ENCODE measurements at places on chromosomes 13 and 19. TPM values are rescaled to one million over a fixed set of nuclear protein-coding genes. Genes with fewer than 3 reads are reported as not detected.

- peak; percentile 28 for DNase-seq
Measured at GRCh38 chr13:113564331-113565023, 20.1 kb upstream of the TFDP1 start.

DNA sequence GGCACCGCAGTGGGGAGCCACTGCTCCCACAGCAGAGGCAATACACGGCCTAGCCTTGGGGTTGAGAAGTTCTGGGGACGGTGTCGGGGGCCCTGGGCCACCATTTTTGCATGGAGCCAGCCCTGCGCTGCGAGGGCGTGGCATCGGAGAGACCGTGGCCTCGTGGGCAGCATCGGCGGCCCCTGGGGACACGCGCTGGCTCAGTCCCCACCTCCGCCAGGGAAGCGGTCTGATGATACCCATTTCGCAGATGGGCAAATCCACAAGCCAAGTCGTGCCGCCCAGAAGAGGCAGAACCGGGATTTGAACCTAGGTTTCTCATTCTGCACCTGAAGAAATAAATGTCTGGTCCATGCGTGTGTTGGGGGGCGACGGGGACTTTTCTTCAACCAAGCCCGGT, 1.2 kb upstream of the UPK1A start:
- no peak for DNase-seq

- DNase-seq = no peak
Measured at GRCh38 chr19:32238076-32238475, 107.3 kb upstream of the ZNF507 start.

- DNase-seq = no peak
Measured at GRCh38 chr19:56637976-56638555, 4.9 kb upstream of the SMIM17 start.

GRCh38 chr13:68417801-68418200, 1187.7 kb upstream of the PCDH9 start:
- no peak for DNase-seq

GRCh38 chr13:67421475-67421874, 191.3 kb upstream of the PCDH9 start:
- no peak for DNase-seq

DNA sequence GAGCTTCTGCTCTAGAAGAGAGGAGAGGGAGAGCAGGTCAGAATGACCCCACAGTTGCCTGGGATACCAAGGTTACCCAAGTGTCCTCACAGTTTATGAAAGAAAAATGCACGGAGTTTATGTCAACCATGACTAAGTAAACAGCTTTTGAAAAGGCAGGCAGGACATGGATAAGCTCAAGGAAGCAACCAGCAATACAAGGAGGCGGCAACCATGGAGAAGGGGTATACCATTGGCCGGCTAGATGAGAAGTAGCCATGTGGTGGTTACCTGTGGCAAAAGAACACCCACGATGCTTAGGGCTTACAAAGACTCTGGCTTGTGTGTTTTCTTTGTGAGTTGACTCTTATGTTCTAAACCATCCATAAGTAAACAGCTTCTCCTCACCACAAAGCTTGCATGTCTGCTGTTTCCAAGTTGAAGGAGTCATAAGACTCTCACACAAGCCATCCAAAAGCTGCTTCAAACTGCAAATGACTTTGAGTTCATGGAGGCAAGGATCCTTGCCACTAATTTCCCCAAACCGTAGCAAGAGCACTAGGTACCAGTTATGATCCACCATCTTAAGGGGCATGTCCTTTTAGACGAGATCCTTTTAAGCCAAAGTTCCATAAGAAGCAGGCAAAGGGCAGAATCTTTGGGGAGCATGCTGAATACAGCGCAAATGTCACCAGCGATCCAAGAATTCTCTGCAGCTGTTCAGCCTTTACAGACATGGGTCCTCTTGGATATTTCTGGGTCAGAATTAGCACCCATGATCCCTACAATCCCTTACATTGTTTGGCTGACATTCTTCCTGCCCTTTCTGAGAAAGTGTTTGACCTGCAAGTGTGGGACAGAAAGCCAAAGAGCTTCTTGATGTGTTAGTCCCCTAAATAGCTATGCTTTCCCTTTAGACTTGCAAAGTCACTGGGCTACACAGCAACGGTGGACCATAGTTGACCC, 74.8 kb upstream of the IPO5 start:
- DNase-seq = no peak

GRCh38 chr13:57123681-57124080, 17.0 kb upstream of the PRR20A start:
- DNase-seq = no peak

DNA sequence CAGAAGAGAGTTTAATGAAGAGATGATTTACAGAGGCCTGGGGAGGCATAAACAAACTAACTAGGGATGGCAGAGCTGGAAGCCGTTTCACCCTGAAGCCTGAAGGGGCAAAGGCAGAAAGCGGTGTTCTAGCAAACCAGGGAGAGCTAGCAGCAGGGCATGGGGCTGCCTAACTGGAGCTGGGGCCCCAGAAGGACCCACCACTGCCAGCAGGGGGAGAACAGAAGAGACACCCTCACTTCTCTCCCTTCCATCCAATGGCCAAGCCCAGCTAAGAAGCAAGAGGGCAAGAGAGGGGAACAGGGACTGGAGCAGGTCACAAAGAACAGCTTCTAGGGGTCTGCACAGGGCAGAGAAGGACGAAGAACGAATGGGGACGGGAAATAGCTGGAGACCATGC, 195.5 kb downstream of the KATNAL1 start:
- DNase-seq = no peak

- no peak for DNase-seq
Measured at GRCh38 chr13:66995203-66995611, 234.9 kb downstream of the PCDH9 start.

DNA sequence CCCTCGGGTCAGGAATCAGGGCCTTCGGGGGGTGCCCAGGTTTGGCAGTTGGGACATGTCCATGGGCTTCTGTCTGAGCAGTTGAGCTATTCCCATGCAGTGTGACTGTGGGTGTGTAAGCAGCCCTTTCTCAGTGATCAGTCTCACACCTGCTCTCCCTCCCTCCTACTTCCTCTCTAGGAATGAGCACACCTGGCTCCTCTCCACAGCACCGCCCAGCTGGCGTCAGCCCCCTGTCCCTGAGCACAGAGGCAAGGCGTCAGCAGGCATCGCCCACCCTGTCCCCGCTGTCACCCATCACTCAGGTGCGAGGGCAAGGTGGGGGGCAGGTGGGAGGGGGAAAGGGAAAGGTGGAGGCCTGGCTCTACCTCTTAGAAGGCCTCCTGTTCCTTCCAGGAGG, 25.9 kb downstream of the COMP start:
- DNase-seq = no peak

DNA sequence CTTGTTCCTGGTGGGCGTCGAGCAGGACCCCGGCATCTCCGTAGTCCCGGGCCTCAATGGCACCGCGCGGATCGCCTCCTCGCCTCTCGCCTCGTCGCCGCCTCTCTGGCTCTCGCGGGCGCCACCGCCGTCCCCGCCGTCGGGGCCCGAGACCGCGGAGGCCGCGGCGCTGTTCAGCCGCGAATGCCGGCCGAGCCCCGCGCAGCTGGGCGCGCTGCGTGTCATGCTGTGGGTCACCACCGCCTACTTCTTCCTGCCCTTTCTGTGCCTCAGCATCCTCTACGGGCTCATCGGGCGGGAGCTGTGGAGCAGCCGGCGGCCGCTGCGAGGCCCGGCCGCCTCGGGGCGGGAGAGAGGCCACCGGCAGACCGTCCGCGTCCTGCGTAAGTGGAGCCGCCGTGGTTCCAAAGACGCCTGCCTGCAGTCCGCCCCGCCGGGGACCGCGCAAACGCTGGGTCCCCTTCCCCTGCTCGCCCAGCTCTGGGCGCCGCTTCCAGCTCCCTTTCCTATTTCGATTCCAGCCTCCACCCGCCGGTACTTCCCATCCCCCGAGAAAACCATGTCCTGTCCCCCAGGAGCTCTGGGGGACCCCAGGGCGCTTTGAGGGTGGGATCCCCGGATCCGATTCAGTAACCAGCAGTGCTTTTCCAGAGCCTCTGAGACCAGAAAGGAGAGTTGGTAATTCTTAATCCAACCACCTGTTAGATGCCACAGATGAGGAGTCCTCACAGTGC, 885 bp downstream of the MLNR start:
- no peak for DNase-seq

DNA sequence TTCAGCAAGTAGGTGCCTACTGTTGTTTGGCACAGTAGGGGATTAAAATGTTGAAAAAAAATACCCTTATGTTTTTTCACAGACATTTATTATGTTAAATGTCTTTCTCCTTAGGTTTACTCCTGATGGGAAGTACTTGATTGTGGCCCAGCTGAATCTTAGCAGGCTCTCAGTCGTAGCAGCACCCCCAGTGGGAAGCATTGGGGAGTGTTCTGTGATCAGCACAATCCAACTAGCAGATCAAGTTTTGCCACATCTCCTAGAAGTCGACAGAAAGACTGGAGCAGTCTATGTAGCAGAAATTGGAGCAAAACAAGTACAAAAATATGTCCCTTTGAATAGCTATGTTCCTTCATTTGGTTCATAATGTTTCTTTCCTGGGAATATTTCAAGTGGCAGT, 9.3 kb downstream of the NHLRC3 start:
- DNase-seq = no peak

GRCh38 chr13:29465741-29466293, 129.7 kb downstream of the SLC7A1 start:
- DNase-seq = peak; percentile 35

DNA sequence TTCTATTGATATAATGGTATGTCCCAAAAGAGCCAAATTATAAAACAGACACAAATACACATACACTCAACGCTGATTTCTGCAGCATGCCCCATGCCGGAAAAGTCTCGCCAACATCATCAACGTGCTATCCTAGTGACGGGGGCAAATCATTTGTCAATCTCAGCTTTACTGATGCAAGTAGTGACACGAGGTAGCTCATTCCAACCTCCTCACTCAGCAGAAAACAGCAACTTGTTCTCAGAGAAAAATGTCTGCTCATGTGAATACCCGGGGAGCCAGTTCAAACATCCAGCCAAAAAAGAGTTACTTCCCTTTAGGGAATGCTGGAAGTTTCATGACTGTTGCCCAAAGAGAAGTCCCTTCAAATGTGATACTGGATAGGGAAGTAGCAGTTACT, 46.3 kb downstream of the SOX21 start:
- DNase-seq = no peak

GRCh38 chr13:20159646-20160305, 1.1 kb downstream of the GJA3 start:
- DNase-seq = no peak

DNA sequence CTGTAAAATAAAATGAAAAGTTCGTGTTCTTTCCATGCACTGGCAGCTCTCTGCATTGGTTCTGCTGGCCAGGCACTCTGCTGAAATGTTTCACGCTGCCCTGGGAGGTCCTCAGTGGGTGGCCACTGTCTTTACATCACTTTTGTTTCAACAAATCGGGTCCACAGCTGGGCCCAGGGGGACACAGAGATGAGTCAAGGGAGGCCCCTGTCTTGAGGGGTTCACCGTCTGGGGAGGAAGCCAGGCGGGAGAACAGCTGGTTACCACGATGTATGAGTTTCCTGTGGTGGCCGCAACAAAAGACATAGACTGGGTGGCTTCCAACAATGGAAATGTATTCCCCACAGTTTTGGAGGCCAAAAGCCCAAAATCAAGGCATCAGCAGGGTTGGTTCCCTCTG, 5.1 kb upstream of the KLF2 start:
- DNase-seq = no peak

- DNase-seq = no peak
Measured at GRCh38 chr13:74794147-74794546, 659.9 kb upstream of the KLF12 start.

DNA sequence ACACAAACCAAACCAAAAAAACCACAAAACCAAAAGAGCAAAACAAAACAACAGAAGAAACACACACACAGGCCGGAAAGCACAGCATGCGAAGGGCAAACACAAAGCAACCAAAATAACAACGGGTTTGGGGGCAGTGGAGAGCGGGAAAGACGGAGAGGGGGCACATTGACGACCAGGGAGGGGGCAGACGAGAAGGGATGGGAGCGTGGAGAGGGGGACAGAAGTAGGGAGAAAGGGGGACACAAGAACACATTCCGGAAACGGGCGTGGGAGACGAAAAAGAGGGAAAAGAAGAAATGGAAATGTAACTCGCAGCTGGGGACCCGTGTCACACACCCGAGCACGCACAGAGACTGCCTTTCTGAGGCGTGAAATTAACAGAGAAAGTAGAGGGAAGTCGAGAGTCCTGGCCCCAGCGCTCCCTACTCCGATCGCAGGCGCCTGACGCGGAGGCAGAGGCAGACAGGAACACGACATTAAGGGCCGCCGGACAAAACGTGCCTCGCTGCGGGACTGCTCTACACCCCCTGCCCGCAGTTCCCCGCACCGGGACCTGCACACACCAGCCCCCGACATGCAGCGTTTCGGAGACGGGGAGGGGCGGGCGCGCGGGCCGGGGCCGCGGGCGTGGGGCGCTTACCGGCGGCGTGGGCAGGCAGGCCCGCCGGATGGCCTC, 652 bp downstream of the POU4F1 start:
- DNase-seq = peak; percentile 77

DNA sequence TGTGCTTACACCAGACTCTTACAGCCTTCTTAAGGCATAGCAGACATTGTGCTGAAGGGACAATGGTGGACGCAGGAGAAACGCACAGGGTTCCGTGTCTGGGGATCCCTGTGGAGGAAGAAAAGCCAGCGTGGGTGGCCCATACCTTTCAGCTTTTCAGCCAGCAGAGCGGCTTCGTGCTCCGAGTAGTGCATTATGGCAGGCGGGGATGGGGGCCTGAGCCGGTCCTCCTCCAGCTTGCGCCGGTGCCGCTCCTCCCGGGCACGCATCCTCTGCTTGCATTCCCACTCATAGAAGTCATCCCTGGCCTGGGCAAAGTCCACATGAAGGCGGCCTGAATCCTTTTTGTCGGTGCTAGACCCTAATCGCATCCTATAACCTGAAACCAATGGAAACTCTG, 332.4 kb downstream of the DNAJC15 start:
- DNase-seq = peak; percentile 58

DNA sequence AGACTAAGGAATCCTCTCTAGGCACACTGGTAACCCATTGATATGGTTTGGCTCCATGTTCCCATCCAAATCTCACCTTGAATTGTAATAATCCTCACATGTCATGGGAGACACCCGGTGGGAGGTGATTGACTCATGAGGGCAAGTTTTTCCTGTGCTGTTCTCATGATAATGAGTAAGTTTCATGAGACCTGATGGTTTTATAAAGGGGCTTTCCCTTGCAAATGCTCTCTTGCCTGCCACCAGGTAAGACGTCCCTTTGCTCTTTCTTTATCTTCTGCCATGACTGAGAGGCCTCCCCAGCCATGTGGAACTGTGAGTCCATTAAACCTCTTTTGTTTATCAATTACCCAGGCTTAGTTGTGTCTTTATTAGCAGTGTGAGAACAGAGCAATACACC, 81.4 kb upstream of the GPC6 start:
- DNase-seq = no peak

- DNase-seq = no peak
Measured at GRCh38 chr19:56933014-56933705, 92.6 kb upstream of the PEG3 start.

Gene KLF5
- total RNA-seq = 1.0 TPM

Gene PCDH20
- total RNA-seq = 1.7 TPM

Gene TRPM4
- total RNA-seq = 13.2 TPM

Gene BST2
- total RNA-seq = 177 TPM

Gene CLPTM1
- total RNA-seq = 66.5 TPM

Gene PALM3
- not detected for total RNA-seq

Gene PRKACA
- 206 TPM for total RNA-seq

Gene IFNL1
- not detected for total RNA-seq

Gene SGCG
- total RNA-seq = not detected

Gene ZNF534
- not detected for total RNA-seq

Gene NXNL1
- total RNA-seq = not detected

Gene EMC10
- total RNA-seq = 57.6 TPM

Gene KLK7
- total RNA-seq = not detected

Gene ZNF701
- 19.7 TPM for total RNA-seq

Gene CASP14
- not detected for total RNA-seq
